Activated CD8-positive, alpha-beta memory T cell treated with anti-CD3 and anti-CD28 coated beads, Interleukin-2, amount 10 ng/mL, durations not matched to agents 7 days and 5 days (primary cell): ENCODE measurements at places on chromosomes 6 and 20.

- no peak for DNase-seq
These were observed 16.1 kb downstream of the MYLK4 start for GRCh38 chr6:2734488-2735166.

- no peak for DNase-seq
These were observed 92.6 kb downstream of the COL19A1 start for GRCh38 chr6:69958978-69959377.

DNA sequence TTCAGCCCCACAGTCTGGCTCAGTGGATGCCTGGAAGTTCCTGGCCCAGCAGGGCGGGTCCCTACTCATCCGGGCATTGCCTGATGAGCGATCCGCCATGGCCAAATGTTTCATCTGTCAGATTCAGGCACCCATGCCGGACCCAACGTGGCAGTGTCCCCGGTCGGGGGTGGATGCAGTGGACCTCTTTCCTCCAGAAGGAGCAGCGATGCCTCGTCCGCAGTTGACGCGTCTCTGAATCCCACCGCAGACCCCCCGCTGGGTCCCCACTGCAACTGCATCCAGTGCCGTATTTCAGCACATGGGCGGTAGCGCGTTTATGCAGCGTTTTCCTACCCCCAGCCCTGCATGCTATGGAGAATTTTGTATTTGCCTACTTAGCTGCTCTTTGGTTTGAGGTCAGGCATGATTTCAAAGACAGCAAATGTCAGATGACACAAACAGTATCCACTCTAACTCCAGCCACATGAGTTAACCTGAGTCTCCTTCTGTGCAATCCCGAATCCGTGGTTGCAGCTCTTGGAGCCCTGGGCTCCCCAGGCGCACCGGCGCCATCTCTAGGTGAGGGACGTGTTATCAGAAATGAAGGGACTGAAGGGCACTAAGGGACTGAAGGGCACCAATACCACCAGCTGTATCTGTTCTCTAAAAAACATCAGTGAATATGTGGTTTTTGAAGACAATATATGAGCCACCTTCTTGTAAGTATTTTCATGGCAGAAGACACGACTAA, 72.6 kb upstream of the THBS2 start:
- no peak for DNase-seq

DNA sequence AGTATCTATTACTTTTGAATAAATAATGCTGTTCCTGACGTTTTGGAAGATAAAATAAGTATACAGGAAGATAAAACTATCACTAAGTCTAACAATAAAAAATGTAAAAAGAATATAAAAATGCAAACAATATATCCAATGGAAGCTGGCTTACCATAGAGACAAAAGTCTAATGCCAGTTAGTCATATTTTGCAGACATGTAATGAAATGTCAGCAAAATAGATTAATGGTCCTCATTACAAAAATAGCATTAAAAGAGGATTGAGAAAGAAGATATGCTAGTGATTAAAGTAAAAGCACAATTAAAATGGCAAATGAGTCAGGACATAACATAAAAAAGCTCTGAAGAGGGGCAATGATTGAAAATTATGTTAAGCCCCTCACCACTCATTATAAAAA, 265.0 kb downstream of the MMUT start:
- no peak for DNase-seq

DNA sequence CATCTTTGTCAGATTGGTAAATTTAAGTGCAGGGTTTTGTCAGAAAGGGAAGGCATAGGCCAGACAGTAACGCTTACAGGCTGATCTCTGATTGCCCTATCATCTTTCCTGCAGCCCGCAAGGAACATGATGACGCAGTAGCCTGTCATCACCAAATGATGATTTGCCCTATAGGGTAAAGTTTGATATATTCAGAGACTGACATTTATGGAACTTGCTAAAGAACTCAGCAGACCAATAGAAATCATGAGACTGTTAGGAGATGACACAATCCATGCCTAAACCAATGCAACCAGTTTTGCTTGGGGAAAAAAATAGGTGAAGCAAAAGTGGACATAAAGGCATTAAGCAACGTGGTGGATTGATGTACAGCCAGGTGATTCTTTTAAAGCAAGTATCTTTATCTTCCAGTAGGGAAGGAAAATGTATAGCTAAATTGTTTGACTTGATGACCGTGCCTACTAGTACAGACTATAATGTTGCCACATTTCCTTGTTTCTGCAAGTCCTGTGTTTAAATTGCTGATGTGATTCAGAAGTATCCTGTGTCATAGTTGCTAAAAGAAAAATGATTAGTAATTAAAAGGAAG, 2.4 kb downstream of the NUS1 start:
- no peak for DNase-seq
